Lung (tissue), 17 donors: ENCODE measurements at places on chromosomes 6 and 20.
A peak's percentile ranks its signal among the peaks of the same experiment; 100 is the strongest.

DNA sequence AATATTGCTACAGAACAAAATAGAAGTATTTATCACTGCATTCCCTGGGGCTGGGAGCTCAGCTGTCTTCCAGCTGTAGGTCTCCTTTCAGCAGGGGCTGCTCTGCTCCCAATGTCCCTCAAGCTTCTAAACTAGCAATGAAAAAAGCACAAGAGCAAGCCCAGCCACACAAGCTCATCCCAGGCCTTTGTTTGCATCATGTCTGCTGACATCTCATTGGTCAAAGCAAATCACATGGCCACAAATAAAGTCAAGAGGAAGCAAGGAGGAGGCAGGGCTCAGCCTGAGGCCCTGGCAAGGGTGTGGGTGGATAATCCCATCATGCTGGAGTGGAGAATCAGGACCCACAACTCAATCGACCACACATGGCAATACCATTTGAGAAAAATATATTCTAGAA, 2.2 kb upstream of the BFSP1 start:
- H3K4me3 ChIP-seq, result no peak overlapping the region
- H3K36me3 ChIP-seq, result no peaks in the 10 kb centered on the region
- DNase-seq, result peak; percentile 63
- H3K4me1 ChIP-seq, result no peaks in the 10 kb centered on the region
- H3K27me3 ChIP-seq, result no peaks in the 10 kb centered on the region
- no peak overlapping the region for H3K27ac ChIP-seq

GRCh38 chr6:15949982-15950381, 178.9 kb upstream of the MYLIP start:
- H3K4me3 ChIP-seq, result no peak overlapping the region

GRCh38 chr6:159823953-159824352, 23.9 kb downstream of the PNLDC1 start:
- no peak for DNase-seq
- no peaks in the 10 kb centered on the region for H3K4me1 ChIP-seq
- no peaks in the 10 kb centered on the region for H3K36me3 ChIP-seq
- no peak overlapping the region for H3K4me3 ChIP-seq
- no peak overlapping the region for H3K27ac ChIP-seq

DNA sequence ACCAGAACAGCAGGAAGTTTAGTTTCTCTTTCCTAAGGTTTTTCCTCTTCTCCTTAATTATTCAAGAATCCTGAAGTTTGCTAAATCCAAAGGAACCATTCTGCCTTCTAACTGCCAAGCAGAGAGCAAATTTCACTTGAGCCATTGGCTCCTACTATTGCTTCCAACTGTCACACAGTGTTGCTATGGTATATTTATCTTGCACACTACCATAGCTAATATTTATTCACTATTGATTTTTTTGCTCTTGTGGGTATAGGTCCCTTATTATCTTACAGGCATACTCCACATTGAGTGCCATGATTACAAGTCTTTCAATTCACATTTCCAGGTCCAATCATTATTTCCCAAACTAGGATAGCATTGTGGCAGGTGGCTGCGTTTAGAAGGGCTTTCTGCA, 266.7 kb upstream of the FLRT3 start:
- no peaks in the 10 kb centered on the region for H3K4me1 ChIP-seq
- no peaks in the 10 kb centered on the region for H3K36me3 ChIP-seq
- DNase-seq, result no peak

GRCh38 chr6:139650941-139651340, 276.5 kb upstream of the CITED2 start:
- no peak overlapping the region for H3K4me3 ChIP-seq
- H3K27ac ChIP-seq, result no peak overlapping the region
- H3K4me1 ChIP-seq, result no peaks in the 10 kb centered on the region
- no peaks in the 10 kb centered on the region for H3K36me3 ChIP-seq
- no peaks in the 10 kb centered on the region for H3K27me3 ChIP-seq

- H3K36me3 ChIP-seq, result peaks cover 87% of the 10 kb centered on the region
- no peak overlapping the region for H3K27ac ChIP-seq
- no peak overlapping the region for H3K4me3 ChIP-seq
- no peak for DNase-seq
Measured at GRCh38 chr20:49285233-49285668, 7.4 kb upstream of the ZNFX1 start.

DNA sequence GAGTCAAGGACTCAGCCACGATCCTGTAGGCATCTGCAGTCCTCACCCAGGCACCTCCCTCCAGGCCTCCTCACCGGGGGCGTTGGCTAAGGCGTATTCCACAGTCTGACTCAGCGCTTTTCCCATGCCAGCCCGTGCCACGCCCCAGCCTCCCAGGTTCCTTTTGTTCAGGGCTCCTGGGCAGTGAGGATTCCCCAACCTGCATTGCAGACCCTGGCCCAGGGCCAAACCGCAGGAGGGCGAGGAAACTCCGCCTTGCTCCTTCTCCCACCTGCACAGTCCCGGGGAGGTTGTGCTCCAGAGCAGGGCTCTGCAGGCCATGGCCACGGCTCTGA, 202.8 kb upstream of the CST7 start:
- no peak for DNase-seq
- H3K27ac ChIP-seq, result no peak overlapping the region
- H3K36me3 ChIP-seq, result no peaks in the 10 kb centered on the region
- H3K4me1 ChIP-seq, result peaks cover 2% of the 10 kb centered on the region
- H3K27me3 ChIP-seq, result peaks cover 3% of the 10 kb centered on the region

GRCh38 chr6:31359581-31359980, 2.6 kb upstream of the HLA-B start:
- peaks cover 5% of the 10 kb centered on the region for H3K4me1 ChIP-seq
- peaks cover 13% of the 10 kb centered on the region for H3K36me3 ChIP-seq
- no peaks in the 10 kb centered on the region for H3K27me3 ChIP-seq
- no peak for DNase-seq
- no peak overlapping the region for H3K27ac ChIP-seq

- no peaks in the 10 kb centered on the region for H3K27me3 ChIP-seq
- H3K4me1 ChIP-seq, result no peaks in the 10 kb centered on the region
- H3K4me3 ChIP-seq, result no peak overlapping the region
- peaks cover 6% of the 10 kb centered on the region for H3K36me3 ChIP-seq
- peak; percentile 75 for DNase-seq
- no peak overlapping the region for H3K27ac ChIP-seq
Measured at GRCh38 chr6:22036275-22036674, 260.6 kb downstream of the PRL start.
